ENCODE measurements at places on chromosomes 7 and 10. TPM values are rescaled to one million over a fixed set of nuclear protein-coding genes. Genes with fewer than 3 reads are reported as not detected.

The IMMP2L gene
- total RNA-seq: 21.0 TPM

The OR2A5 gene
- not detected for total RNA-seq

The STEAP1B gene
- total RNA-seq: not detected

The FBXL15 gene
- total RNA-seq: 6.5 TPM

The PLXNA4 gene
- total RNA-seq: 1.1 TPM

The MMP21 gene
- not detected for total RNA-seq

The ABCC2 gene
- total RNA-seq: 138 TPM

The IGF2BP3 gene
- 22.2 TPM for total RNA-seq

The FAM221A gene
- 0.45 TPM for total RNA-seq
